Stimulated activated CD8-positive, alpha-beta memory T cell treated with anti-CD3 and anti-CD28 coated beads, Interleukin-7, amount 100 ng/mL, for 1 hour (primary cell): ENCODE measurements at places on chromosomes 11 and 22.

DNA sequence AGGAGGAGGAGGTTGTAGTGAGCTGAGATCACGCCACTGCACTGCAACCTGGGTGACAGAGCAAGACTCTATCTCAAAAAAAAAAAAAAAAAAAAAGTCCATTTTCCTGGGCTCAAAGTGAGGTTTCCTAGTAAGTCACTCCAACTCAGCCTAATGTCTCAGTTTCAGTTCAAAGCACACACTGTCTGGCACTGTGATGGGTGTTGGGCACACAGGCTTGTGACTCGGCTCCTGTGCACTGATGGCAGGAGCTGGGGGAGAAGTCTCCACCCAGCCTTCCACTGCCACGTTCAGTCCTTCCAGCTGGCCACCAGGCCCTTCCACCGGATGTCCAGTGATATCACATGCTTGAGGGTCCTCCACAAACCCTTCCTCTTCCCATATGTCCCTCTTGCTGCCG, 186.0 kb downstream of the CEP164 start:
- no peak for DNase-seq

DNA sequence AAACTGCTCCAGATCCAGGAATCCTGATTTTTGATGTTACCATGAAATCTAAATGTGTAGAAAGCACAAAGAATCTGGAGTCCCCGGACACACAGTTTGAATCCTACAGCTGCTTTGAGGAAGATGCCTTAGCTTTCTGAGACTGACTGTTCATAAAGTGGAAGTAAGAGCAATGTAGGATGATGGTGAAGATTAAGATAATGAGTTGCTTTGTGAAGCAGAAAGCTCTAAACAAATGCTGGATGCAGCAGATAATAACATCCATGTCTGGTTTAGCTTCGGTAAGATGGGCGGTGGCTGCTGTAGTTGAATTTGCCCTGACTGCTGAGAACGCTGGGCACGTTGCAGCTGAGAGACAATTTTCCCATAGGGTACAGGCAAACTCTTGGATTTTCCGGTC, 20.1 kb downstream of the OVOL1 start:
- no peak for DNase-seq

DNA sequence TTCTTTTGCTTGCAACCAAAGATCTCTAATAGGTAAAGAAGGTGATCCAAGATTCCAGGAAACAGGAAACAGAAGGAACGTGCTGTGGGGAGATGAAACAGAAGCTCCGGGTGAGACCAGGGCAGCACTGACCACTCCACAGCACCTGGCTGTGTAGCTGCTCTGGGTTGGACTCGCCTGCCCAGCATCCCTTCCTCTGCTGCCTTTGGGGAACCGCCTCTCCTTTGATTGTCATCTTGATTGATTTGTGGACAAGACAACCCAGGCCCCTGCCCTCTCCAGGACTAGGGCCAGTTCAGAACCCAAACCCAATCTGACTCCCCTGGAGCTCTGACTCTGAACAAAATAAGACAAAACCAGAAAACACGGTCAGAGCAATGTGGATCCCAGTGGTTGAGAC, 14.7 kb upstream of the APOBEC3A start:
- no peak for DNase-seq

GRCh38 chr11:93192163-93192562, 5.6 kb downstream of the SLC36A4 start:
- DNase-seq = no peak

DNA sequence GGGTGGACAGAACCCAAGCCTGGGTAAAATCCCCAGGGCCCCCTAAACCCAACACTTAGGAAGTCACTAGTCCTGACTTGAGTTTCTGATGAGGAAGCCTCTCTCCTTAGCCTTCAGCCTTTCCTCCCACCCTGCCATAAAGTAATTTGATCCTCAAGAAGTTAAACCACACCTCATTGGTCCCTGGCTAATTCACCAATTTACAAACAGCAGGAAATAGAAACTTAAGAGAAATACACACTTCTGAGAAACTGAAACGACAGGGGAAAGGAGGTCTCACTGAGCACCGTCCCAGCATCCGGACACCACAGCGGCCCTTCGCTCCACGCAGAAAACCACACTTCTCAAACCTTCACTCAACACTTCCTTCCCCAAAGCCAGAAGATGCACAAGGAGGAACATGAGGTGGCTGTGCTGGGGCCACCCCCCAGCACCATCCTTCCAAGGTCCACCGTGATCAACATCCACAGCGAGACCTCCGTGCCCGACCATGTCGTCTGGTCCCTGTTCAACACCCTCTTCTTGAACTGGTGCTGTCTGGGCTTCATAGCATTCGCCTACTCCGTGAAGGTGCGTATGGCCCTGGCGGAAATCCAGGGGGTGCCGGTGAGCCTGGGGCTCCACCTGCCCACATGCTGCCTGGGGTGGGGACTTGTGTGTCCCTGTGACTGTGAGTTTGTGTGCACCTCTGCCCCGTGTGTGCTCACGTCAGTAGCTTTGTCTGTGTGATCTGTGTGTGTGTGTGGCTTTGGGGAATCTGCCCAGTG, at the start of gene IFITM1:
IFITM1 (plus strand) TSS at position 254 of the 767 bp plus-strand sequence; CDS start at position 385, 131 bp downstream.
- DNase-seq = peak; percentile 34
